GM18507 (cell line): ENCODE measurements at places on chromosomes 2 and 18.

- no peak for DNase-seq
Measured at GRCh38 chr2:47057687-47058002, 97.5 kb downstream of the STPG4 start.

GRCh38 chr2:176637486-176638166 lies 368.4 kb downstream of the MTX2 start:
- DNase-seq, result no peak

DNA sequence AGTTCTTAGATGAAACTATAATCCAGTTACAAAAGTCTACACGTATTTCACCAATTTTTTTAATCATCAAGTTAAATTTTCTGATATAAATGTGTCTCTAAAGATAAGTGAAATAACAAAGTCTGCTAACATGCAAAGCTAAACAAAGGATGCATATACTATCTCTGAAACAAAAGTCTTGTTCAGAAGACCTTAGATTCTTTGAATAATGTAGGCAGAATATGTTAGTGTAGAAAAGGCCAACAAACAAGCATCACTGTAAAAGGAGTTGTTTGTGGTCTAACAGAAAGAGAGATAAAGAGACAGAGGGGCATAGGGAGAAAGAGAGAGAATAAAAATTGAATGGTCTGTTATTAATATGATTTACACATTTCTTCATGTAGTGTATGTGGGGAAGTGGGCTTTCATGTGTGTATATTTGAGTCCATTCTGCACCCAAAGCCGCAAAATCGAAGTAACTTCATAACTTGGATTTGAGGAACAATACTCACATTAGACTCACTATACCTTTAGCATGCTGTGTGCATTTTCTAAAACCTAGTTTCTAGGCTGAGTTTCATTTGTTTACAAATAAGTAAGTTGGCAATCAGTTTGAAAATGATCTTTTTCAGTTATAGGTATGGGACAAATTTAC lies 734.8 kb upstream of the REG3G start:
- DNase-seq, result no peak

DNA sequence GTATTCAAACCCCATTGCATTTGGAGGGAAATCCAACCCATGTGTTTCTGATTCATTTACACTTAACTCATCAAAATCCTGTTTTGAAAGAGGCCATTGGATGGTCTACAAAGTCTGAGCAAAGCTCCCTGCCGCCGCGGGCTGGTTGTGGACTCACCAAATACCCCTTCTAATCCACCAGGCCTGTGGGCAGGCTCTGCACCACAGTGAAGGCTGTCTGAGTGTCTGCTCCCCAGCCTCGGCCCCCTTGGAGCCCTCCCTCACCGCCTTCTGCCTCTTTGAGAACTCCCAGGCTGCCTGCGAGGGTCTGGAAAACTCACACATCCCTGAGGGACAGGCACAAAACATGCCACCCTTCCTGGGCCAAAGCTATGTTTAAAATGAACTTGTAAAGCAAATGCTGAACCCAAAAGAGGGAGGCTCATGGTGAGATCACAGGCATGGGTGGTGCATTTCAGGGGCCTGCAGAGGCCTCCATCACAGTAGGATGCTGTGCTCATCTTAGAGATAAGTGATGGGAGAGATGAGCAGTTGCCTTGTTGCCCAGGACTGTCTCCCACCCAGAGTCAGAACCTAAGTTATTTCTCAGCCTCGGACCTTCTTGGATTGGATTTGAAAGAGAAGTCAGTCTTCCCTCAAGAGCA lies 225.0 kb downstream of the CYP26B1 start:
- DNase-seq, result no peak

DNA sequence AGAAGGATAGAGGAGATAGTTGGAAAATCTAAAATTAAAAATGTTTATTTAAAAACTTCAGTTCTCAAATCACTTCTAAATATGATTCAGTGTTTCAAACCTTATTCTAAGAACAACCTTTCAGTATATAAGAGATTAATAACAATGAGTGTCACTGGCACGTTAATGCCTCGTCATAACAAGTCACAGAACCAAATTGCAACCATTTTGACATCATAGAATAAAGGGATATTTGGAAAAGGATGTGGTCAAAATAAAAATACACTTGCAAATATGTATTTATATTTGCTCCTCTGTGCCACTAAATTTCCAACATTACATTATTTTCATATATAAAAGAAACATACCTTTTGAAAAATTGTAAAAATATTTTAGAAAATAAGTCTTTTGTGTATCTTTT lies 1090.6 kb downstream of the SUCLG1 start:
- no peak for DNase-seq

DNA sequence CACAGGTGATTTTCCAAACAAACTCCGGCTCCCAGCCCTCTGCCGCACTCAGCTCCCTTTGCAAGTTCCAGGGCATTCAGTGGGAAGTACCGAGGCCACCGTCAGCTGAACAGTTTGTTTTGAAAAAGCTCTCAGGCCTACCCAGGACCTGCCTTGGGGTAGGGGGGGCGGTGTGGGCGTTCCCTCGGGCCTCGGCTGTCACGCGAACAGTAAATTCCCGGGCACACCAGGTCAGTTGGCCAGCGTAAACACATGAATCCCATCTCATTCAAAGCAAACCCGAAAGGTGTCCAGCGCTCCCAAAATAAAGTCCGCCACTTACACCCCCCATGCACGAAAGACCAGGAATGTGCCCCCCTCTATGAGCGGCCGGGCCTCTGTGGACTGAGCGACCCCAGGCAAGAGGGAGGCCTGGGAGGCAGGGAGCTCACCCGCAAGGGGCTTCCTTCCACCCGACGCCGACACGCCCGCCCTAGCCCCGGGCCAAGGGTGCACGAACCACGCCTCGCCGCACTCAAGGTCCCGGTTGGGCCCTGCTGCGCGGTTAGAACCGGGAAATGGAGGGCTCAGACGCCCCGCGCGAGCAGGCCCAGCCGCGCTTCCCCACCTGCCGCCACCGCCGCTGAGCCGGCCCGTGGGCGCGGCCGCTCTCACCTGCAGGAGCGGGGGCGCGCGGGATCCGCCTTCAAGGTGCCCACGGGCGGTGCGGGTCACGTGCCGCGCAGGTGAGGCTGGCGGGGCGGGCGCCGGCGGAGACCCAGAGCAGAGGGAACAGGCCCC lies at the start of gene WDSUB1:
Gene WDSUB1 (minus strand): TSS at position 775 of the 780 bp plus-strand sequence. CDS start 3,634 bp downstream, outside the sequence.
- DNase-seq, result no peak

DNA sequence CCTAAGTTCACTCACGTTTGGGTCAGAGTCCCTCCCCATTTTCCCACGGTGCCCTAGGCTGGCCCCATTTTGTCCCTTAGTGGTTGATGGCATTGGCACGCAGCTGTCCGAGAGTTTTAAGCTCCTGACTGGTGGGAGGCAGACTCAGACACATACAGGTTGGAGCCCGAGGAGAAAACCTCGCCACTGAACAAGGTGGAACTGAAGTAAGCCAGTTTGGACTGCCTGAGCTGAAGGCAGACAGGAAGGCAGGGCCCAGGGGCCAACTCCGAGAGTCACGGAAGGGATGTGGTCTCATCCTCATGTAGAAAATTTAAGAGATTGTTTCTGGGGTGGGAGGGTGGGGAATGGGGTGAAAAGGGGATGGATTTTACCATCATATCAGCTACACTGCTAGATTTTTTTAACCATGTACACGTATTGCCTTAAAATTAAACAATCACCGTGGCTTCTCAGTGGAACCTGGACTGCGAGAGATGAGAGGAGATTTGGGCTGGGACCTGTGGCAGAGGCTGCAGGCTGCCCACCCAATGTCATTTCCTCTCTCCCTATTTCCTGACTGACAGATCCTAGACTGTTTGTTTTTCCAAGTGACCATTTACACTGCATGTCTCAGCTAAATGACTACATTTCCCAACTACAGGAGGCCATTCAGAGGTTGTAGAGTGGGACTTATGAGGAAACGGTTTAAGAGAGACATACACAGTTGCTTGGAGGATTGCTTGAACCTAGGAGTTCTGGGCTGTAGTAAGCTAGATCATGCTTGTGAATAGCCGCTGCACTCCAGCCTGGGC lies 19.4 kb upstream of the NMUR1 start:
- no peak for DNase-seq

- DNase-seq, result no peak
Measured at GRCh38 chr2:116073731-116074130, 1631.3 kb downstream of the DPP10 start.

DNA sequence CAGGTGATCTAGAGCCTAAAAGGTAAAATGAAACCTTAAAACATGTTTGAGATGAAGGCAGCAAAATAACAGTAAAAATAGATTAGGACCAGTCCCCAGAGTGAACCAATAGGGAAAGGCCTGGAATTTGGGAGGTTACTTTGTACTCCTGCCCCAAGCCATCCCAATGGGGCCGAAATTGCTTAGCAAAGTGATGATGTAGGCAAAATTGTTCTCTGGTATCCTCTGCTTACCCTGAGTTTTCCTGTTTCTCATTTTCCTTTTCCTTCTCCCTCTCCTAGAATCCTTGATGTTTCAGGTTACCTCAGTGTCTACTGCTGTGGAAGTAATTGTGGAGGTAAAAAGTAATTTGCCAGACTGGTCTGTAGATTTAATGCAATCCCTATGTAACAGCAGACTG lies 92.9 kb downstream of the TRABD2A start:
- no peak for DNase-seq
